Germinal center (tissue), 1 donor: ENCODE measurements at places on chromosomes 2 and 18.

DNA sequence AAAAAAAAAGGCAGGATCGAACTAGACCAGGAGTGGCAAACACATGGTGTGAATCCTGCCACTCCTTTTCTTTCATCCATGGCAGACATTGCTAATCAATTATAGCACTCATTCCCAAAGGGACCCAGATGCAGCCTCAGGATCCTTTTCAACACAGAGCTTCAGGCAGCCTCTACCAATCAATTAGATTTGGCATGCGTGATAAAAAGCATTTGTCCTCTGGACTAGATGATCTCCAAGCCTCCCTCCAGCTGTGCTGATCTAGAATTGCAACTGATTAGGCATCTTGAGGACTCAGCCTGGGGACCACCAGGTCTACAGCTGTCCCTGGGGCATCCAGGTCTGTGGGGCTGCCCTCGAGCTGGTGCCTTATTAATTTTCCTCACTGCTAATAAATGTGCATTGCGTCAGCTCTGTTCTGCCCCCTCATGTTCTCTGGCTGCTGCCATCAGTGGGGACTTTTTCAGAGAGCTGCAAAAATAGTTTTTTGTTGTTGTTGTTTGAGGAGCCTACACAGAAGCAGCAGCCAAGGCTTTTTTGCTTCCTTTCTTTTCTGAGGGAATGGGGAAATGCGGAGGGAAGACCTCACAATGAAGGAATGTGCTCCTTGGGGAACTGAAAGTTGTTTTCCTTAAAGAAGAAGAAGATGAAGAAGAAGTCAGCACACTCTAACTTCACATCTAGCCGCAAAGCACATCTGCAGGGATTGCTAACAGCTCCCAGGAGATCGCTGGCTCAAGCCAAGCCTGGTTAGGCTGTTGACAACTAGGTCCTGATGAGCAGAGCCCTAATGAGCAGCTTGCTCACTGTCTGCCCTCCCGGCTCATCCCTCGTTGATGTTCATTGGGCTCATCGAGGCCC, 8.8 kb upstream of the ATOH8 start:
- DNase-seq = no peak

- DNase-seq = no peak
Measured at GRCh38 chr2:66442516-66443185, 7.7 kb downstream of the MEIS1 start.

- DNase-seq = no peak
Measured at GRCh38 chr2:170895023-170895757, 33.9 kb upstream of the GORASP2 start.

DNA sequence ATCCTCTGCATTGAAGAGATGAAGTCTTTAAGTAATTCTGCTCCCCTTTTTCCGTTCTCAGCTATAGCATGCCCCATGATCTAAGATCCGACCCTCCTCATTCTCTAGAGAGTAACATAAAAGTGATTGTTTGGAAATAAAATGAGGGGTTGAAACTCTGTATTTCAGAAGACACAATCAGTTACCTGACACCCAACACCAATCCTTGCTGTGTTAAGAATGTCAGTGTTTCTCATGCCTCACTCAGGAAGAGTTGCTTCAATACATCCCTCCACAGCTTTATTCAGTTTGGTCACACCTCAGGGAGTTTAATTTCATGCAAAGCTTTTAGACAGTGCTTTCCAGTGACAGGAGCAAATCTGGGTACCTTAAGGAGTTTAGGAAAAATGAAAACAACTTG, 49.9 kb upstream of the RBBP8 start:
- no peak for DNase-seq

DNA sequence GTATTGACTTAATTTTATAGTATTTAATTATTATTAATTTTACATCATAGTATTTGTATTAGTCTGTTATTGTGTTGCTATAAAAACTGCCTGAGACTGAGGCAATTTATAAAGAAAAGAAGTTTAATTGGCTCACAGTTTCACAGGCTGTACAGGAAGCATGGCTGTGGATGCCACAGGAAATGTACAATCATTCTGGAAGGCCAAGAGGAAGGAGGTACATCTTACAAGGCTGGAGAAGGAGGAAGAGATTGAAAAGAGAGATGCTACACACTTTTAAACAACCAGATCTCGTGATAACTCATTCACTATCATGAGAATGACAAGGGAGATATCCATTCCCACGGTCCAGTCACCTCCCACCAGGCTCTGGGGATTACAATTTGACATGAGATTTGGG, 2019.4 kb upstream of the PIK3C3 start:
- no peak for DNase-seq

DNA sequence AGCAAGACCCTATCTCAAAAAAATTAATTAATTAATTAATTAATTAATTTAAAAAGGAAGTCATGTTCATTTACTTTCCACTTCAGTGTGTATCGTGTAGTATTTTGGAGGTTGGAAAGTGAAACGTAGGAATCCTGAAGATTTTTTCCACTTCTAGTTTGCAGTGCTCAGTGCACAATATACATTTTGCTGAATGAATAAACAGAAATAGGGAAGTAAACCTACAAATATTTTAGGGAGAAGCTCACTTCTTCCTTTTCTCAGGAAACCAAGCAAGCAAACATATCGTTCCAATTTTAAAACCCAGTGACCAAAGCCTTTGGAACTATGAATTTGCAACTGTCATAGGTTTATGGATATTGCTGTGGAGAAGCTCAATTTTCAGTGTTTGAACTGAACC, 27.8 kb downstream of the SLC14A1 start:
- no peak for DNase-seq

- no peak for DNase-seq
Measured at GRCh38 chr2:31931916-31932315, 78.9 kb downstream of the MEMO1 start.

DNA sequence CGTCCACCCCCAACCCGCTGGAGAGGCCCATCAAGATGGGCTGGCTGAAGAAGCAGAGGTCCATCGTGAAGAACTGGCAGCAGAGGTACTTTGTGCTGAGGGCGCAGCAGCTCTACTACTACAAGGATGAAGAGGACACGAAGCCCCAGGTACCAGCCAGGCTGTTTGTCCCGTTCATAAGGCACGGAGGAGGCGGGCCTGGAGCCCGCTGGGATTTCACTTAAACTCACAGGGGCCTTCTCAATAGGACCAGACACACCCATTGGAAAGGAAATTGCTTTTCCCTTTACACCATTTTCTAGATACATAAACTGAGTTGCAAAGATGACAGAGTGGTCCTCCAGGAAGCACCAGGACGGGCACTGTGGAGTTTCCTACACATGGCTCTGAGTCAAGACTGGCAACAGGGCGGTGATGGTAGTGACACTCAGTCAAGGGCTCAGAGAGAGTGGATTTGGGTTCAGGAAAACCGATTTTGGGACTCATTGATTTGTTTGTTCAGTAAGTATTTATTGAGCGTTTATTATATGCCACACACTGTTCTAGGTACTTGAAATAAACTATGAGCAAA, 40.7 kb downstream of the ARHGAP25 start:
- no peak for DNase-seq
